ENCODE measurements at places on chromosomes 4 and X.

DNA sequence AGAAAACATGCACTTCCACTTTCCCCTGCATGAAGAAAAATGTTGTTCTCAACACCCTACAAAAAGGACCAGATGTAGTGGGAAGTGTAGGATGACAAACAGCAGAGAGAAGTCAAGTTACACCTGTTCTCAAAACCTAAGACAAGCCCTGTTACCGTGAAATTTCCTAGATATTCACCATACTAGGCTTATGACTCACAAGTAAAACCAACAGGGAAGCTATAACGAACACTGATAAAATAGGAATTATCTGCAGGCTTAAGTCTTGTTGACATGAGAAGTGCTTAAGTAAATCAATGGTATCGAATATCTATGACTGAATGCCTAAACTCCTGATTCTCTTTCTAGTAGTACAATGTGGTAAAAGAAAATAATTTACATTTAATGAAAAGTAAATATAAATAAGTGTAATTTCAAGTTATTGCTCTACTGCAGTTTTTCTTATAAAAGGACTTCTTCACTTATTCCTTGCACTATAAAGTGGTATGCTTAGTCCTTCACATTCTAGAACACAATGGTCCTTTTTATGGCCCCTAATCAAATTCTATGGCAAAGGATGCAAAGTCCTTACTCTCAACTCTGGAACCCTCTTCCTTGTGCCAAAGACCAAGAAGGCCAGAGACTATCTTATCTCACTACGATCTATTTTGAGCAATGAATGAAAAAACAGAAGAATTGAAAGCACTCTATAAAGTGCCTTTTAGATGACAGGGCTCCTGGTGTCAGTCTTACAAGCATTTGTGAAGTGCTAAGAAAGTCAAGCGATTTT is 19.6 kb downstream of the AP1S2 start:
- DNase-seq = peak; percentile 40

GRCh38 chrX:149471397-149471796 is 33.7 kb downstream of the IDS start:
- no peak for DNase-seq

DNA sequence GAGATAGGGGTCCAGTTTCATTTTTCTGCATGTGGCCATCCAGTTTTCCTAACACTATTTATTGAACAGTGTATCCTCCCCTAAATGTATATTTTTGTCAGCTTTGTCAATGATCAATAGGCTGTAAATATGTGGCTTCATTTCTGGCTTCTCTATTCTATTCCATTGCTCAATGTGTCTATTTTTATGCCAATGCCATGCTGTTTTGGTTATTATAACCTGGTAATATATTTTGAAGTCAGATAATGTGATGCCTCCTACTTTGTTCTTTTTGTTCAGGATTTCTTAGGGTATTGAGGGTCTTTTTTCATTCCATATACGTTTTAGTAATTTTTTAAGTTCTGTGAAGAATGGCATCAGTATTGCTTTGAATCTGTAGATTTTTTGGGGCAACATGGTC is 8.7 kb upstream of the CXCL3 start:
- no peak for DNase-seq

DNA sequence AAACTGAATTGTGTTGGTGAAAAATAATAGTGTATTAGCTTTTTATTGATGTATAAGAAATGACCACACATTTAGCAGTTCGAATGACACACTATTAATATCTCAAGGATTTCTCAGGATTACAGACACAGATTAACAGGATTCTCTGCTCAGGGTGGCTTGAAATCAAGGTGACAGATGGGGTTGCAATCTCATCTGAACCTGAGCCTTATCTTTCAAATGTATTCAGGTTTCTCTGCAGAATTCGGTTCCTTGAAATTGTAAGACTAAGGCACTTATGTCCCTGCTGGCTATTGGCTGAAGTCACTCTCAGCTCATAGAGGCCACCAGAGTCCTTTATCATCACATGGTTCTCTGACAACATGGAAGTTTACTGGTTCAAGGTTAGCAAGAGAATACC is 1780.1 kb downstream of the ARAP2 start:
- DNase-seq = no peak

DNA sequence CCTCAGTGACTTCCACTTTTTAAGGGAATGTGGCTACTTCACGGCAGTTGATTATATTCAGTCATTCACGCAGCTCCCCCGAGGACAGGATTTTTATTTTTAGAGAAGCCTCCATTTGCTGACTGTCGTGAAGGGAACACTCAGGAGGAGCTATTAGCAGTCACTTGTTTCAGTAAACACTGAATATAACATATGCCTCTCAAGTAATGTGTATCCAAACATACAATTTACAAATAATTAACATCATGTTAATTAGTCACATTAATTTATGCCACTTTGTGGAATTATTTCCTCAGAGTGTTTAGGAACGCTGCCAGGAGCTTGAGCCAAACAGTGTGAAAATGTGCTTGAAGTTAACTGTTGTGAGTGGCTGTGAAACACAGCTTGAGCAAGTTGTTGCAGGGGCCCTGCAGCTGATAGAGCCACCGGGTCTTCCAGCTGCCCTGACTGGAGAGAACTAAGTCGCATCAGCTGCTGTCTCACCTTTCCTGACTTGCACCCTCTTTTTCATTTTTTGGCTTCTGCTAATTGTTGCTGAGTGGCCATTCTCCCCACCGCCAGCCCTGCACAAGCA is 245.6 kb downstream of the LDB2 start:
- DNase-seq = no peak

DNA sequence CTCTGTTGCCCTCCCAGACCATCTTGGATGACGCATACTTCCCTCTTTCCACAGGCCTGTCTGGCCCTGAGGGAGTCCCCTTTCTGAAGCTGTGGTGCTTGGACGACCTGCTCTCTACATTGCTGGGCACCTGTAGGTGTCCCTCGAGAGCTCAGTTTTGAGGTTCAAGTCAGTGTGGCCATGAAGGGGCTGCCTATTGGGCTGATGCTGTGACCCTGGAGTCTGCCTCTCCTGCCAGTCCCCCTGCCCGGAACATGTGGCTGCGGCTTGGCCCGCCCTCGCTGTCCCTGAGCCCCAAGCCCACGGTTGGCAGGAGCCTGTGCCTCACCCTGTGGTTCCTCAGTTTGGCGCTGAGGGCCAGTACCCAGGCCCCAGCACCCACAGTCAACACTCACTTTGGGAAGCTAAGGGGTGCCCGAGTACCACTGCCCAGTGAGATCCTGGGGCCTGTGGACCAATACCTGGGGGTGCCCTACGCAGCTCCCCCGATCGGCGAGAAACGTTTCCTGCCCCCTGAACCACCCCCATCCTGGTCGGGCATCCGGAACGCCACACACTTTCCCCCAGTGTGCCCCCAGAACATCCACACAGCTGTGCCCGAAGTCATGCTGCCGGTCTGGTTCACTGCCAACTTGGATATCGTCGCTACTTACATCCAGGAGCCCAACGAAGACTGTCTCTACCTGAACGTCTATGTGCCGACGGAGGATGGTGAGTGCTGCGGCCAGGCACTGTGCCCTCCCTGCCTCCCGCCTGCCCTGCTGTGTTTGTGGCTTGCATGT is 3.0 kb downstream of the NLGN3 start:
- no peak for DNase-seq

DNA sequence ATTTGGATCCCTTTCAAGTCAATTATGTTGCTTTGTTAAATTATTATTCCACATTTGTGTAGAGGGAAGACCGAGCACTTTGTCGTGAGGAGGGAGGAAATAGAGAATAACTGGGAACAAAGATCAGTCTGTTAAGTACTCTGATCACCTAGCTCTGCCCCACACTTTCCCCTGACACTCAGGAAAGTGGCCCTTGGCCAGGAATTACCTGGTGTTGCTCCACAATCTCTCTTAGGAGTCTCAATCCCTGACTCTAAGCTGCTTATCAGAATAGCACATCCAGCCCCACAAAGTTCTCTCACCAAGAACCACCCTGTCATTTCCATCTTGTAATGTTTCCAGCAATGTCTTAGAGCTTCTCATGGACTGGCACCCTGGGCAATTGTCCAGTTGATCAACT is 83.8 kb upstream of the BMPR1B start:
- no peak for DNase-seq

DNA sequence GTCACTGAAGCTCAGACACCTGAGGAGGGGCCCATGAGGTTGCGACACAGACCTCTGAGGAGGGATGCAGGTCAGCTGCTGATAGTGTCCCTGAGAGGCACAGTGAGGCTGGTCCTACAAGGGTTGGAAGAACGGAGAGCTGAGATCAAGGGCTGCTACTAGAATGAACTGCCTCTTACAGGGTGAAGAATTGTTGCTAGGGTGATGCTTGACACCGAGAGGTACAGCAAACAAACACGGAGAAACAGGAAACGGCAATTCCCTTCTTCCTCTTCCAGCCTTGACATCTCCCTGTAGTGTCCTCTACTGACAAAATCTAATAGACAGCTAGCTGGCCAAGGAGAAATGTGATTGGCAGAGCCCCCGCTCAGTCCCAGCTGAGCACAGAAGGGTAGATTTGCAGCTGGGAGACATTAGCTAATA is 11.8 kb upstream of the HPGDS start:
- DNase-seq = no peak

GRCh38 chr4:118905566-118905965 is 16.9 kb downstream of the SYNPO2 start:
- DNase-seq = peak; percentile 42

- DNase-seq = no peak
Observed at GRCh38 chr4:86497131-86497530, 97.0 kb upstream of the PTPN13 start.

DNA sequence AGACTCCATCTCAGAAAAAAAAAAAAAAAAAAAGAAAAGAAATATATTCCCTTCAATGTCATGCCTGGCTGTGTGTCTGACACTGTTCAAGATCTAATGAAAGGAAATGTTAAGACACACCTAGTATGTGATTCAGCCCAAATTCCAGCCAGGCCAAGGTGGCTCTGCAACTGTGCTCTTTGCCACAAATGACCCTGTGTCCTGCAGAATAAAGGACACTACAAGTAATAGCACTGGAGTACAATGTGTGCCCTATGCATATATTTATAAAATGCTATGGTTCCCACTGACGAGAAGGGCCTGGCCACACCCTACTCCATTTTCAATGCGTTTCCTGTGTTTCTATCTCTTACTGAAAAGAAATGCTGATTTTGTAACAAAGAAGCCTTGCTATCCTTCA is 98.0 kb upstream of the SORBS2 start:
- no peak for DNase-seq

DNA sequence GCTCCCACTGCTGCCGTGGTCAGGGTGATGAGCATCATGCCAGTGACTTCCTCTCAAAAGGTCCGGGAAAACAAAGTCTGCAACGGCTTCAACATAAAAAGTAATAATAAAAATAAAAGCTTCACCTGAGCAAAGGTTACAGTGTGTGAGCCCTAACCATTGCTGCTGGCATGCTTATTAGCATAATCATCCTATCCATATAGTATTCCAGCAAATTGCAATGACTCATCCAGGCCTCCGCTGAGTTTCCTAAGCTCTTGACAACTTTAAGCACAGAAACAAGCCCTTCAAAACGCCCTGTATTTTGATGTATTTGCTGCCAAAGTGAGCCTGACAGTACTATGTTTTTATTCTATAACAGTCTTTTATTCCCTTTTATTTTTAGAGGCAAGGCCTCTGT is 100.5 kb downstream of the AASDH start:
- no peak for DNase-seq

GRCh38 chrX:27619975-27620374 is 29.8 kb downstream of the DCAF8L2 start:
- peak; percentile 46 for DNase-seq

DNA sequence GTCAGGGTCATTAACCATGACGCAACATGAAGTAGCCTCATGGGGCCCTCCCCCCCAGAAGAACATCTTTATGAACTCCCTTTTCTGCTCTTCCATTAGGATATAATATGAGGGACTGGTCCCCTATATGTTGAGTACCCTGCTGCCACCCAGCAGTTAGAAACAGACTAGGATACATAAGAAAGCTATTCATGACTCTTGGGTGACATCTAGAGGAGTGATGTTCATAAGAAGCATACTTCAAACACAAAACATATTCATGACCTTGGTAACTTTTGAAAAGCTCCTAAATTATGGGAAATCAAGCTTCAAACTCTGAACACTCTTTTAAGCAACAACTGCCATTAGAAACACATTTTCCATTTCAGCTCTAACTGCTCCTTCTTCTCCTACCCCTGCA is 155.2 kb upstream of the SPIN4 start:
- peak; percentile 66 for DNase-seq

DNA sequence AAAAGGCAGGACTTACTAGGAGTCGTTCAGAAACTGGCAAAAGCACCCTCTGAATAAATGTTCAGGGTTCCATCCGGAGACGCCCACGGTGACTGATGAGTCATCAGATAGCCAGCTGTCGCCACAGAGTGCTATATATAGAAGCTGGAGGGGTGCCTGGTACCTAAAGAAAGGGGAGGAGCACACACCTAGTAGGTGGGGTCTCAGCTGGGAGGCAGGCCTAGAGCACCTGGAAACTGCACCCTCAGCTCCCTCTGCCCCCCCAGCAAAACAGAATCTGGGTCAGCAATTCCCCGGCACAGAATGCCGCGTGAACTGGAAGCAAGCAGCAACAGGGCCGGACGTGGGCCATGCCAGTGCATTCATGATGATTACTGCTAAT is 242.0 kb downstream of the BCOR start:
- DNase-seq = no peak

- no peak for DNase-seq
Observed at GRCh38 chr4:186684220-186684619, 39.4 kb downstream of the FAT1 start.

GRCh38 chr4:117983541-117984365 is 50.5 kb upstream of the NDST3 start:
- peak; percentile 22 for DNase-seq

- no peak for DNase-seq
Observed at GRCh38 chr4:53646795-53647194, 55.5 kb upstream of the LNX1 start.

DNA sequence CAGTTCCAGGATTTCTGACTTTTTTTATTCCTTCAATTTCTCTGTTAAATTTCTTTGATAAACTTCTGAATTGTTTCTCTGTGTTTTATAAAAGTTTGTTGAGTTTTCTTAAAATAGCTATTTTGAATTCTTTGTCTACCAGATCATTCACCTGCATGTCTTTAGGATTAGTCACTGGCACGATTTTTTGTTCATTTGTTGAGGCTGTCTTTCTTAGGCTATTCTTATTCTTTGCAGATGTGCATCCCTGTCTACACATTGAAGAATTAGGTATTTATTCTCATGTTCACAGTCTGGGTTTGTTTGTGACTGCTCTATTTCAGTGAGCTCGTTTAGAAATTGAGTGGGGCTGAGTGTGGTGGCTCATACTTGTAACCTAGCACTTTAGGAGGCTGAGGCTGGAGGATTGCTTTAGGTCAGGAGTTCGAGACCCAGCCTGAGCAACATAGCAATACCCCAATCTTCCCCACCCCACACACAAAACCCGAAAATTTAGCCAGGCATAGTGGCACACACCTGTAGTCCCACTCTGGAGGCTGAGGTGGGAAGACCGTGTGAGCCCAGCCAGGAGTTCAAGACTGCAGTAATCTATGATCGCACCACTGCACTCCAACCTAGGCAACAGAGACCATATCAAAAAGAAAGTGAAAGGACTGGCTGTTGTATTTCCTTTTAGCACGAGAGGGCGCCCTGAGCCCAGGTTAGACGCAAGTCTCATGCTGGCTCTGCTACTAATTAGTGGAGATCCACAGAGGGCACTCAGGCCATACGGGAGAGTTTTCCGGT is 42.0 kb downstream of the F8 start:
- peak; percentile 66 for DNase-seq

All from choroid plexus epithelial cell (primary cell).